ENCODE measurements at places on chromosomes 6 and 20. TPM values are rescaled to one million over a fixed set of nuclear protein-coding genes. Genes with fewer than 3 reads are reported as not detected.

DSE gene
- 5.7 TPM for total RNA-seq

DNA sequence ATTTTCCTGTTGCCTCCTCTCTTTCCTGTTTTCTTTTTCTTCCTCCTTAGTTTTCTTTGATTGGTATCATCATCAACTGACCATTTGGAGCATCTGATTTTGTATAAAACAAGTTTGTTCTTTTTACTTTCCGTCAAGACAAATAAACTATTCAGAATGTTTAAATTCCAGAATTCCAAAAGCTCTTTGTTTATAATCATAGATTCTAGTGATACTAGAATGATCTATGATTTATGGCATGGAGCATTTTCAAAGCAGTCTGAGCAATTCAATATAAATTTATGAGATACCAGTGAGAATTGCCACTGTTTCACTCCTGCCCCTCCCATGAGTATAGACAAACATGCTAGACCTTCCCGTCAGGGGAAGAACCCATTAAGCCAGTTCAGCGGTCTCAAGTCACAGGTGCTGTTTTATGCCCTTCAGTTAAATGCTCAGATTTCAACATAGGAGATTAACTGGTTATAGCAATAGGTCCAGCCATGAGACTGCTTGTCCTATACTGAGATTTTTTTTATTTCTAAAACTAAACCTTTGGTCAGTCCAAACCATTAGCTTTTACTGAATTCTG, 60.7 kb downstream of the GRIK2 start:
- DNase-seq = no peak

DNA sequence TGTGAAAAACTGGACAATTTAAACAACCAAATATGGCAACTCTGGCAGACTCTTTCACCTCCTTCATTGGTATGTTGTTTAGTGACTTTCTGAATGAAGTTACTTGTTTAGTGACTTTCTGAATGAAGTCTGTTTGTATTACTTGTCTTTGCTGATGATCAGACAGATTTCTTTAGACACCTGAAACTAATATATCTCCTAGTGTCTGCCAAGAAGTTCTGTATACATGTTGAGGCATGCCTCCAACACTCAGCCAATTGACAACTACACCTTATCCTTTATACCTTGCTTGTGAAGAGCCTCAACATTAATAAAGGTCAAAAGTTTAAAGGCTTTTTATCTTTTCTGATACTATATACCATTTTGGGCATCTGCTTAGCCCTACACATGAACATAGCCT, 725.4 kb upstream of the EPHA7 start:
- no peak for DNase-seq

- DNase-seq = no peak
These were observed 28.6 kb downstream of the PSMG4 start for GRCh38 chr6:3287308-3287707.

- no peak for DNase-seq
These were observed 125.5 kb downstream of the GPX5 start for GRCh38 chr6:28651161-28651560.

- no peak for DNase-seq
These were observed 142.4 kb downstream of the LRFN2 start for GRCh38 chr6:40444811-40445210.

GRCh38 chr6:136783495-136784270, 8.6 kb downstream of the MAP3K5 start:
- no peak for DNase-seq

DNA sequence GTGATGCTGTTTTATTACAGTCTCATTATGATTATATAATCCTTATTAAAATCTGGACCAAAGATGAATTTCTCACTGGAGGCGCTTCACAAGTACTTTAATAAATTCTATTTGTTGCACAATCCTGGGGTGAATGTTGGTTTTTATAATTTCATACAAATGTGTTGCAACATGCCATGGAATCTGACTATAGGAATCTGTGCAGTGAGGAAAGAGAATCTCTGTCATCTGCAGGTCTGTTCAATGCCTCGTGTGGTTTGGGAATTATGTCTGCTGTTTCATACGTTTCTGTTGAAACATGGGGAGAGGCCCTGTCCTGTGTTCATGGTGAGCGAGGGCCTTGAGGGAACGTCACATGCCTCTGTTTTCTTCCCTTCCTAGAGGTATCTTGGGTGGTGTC, 277.3 kb downstream of the CDH4 start:
- DNase-seq = no peak

- no peak for DNase-seq
These were observed 59.1 kb upstream of the NEDD9 start for GRCh38 chr6:11291582-11291981.

DNA sequence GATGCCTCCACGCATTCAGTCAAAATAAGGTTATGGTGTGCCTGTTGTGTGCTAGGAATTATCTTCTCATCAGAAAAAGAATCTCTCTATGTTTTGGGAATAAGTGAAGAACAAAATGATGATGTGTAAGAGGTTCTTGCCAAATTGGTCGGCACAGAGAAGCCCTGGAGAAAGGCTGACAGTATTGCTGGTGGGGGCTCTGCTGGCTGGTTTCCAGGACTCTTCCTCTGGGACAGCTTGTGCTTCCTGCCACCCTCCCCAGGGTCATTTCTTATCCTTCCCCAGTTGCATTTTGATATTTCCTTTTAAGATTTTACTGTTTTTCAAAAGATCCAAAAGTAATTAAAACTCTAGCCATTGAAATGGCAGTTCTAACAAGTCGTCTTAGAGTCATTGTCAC, 22.1 kb downstream of the CST4 start:
- DNase-seq = no peak

- DNase-seq = no peak
These were observed 79.8 kb upstream of the ARID1B start for GRCh38 chr6:156697225-156697830.

- DNase-seq = no peak
These were observed 68.4 kb downstream of the VEGFA start for GRCh38 chr6:43838276-43839036.

DNA sequence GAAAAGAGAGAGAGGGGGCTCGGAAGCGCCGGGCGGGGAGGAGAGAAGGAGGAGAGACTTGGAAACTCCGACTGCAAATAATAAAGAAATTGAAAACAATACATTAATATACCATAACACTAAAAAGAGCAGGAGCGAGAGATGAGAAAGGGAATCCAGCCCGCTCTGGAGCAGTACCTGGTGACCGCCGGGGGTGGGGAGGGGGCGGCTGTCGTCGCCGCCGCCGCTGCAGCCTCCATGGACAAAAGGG, 338 bp downstream of the E2F3 start:
- DNase-seq = no peak

- DNase-seq = no peak
These were observed 746.8 kb downstream of the CBLN4 start for GRCh38 chr20:55258559-55258958.
